Adrenal gland (tissue), 19 donors: ENCODE measurements at places on chromosomes 1 and 21. TPM values are rescaled to one million over a fixed set of nuclear protein-coding genes. Genes with fewer than 3 reads are reported as not detected.

Gene EDARADD
- 0.27 TPM for total RNA-seq

Gene DMBX1
- total RNA-seq, result not detected

Gene ETV3L
- not detected for total RNA-seq

Gene LCE3E
- not detected for total RNA-seq

DNA sequence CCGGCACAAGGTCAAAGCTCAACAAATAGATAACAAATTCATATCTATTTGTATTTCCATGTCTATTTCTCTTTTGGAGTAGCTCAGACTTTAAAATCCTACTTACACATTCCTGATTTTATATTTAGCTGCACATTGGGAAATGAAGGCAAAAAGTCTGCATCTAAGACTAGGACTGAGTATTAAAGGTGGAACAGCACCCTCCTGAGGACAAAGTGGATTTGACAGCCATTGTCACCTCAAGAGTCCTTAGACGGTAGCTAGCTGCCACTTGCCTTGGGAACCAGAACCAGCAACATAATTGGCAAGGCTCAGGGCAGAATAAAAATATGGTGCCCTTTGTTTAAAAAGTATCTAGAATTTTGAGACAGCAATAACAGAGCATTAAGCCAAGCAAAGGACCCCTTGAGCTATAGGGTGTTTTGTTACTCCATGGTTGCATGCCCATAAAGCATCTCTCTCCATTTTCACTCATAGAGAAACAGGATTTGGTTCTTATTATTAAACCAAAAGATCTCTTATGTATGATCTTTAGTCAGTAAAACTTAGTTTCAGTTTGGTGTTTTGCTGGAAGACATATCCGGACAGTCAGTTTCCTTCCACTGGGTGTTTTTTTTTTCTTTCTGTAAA is 30.0 kb upstream of the SGIP1 start:
- no peaks in the 10 kb centered on the region for H3K36me3 ChIP-seq
- no peak overlapping the region for H3K4me3 ChIP-seq
- H3K27me3 ChIP-seq, result no peaks in the 10 kb centered on the region

GRCh38 chr1:195195423-195196057 is 1412.7 kb downstream of the KCNT2 start:
- no peak overlapping the region for H3K27ac ChIP-seq
- H3K36me3 ChIP-seq, result no peaks in the 10 kb centered on the region
- H3K4me1 ChIP-seq, result no peaks in the 10 kb centered on the region
- no peaks in the 10 kb centered on the region for H3K27me3 ChIP-seq

- DNase-seq, result no peak
- H3K27ac ChIP-seq, result no peak overlapping the region
- no peaks in the 10 kb centered on the region for H3K27me3 ChIP-seq
- H3K36me3 ChIP-seq, result no peaks in the 10 kb centered on the region
- no peak overlapping the region for H3K4me3 ChIP-seq
- no peaks in the 10 kb centered on the region for H3K4me1 ChIP-seq
Observed at GRCh38 chr1:66637146-66637545, 103.2 kb downstream of the SGIP1 start.

DNA sequence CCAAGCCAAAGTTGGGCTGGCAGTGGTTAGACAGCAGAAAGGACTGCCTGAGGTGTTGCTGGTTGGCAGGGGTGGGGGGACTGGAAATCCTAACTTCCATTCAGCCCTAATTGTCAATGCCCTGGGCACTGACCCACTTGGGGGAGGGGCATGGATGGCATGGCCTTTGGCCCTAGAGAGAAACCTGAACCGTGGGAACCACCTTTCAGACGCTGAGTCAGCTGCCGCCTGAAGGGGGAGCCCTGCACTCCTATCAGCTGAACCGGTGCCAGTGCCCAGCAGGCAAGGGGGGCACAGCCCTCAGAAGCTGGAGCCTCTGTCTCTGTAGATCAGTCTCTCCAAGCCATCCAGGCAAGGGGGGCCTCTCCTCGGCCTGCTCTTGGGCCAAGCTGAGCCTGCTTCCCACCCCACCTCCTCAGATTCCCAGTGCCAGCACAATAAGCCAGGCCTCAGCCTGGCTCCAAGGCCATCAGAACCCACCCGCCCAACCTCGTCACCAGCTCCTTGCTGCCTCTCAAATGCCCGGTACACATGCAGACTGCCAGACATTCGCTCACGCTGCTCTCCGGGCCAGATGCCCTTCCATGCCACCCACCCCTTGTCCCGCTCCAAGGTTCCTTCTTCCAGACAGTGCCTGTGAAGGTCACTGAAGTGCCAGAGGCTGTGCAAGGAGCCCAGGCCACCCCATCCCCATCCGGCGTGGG is 11.6 kb downstream of the TINAGL1 start:
- H3K27ac ChIP-seq, result peak overlapping the region; percentile 81
- no peaks in the 10 kb centered on the region for H3K27me3 ChIP-seq
- no peak overlapping the region for H3K4me3 ChIP-seq
- DNase-seq, result peak; percentile 71
- no peaks in the 10 kb centered on the region for H3K36me3 ChIP-seq

DNA sequence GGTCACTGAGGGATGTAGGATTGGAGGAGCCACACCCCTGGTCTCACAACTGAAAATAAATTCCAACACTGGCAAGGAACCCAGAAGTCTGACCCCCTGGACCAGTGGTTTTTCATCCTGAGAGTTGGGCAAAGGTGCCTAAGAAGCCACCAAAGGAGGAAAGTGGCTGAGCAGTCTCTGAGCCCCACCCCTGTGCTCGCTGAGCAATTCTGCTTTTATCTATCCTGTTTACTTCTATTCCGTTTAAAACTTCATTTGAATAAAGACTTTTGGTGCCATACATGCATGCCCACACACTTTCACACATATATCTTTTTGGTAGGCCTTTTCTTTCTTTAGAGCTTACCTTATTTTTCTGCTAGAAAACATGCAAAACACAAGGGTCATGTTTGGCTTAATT is 13.9 kb upstream of the CD53 start:
- no peaks in the 10 kb centered on the region for H3K36me3 ChIP-seq
- no peaks in the 10 kb centered on the region for H3K4me1 ChIP-seq
- no peaks in the 10 kb centered on the region for H3K27me3 ChIP-seq
- no peak overlapping the region for H3K27ac ChIP-seq
- DNase-seq, result no peak

- H3K27me3 ChIP-seq, result no peaks in the 10 kb centered on the region
- no peaks in the 10 kb centered on the region for H3K4me1 ChIP-seq
- no peaks in the 10 kb centered on the region for H3K36me3 ChIP-seq
- no peak overlapping the region for H3K4me3 ChIP-seq
- no peak overlapping the region for H3K27ac ChIP-seq
Observed at GRCh38 chr1:206929524-206929923, 7.8 kb upstream of the FCMR start.

DNA sequence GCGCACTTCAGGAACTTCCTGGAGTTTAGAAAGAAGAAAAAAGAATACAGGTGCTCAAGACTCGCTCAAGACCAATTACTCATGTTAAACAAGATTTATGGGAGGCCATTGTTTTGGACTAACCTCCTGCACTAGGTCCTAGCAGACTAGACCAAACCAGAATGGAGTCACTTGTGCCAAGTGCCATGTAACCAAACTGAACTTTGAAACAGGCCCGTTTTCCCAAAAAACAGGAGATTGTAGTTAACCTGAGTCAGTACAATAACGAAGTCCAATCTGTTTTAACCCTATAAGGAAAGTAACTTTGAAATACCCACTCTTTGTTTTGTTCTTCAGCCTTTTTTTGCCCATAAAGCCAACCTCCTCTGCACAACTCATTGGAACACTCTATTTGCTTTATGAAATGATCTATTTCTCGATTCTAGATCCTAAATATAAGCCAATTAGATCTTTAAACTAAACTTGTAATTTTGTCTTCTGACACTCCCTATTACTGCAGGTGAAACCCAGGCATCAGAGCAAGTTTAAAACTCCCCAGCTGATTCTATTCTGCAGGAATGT is 695 bp upstream of the NTPCR start:
- H3K4me1 ChIP-seq, result peaks cover 15% of the 10 kb centered on the region
- H3K27ac ChIP-seq, result peak overlapping the region; percentile 19

- peak; percentile 57 for DNase-seq
- peaks cover 33% of the 10 kb centered on the region for H3K4me1 ChIP-seq
- peak overlapping the region; percentile 39 for H3K27ac ChIP-seq
- H3K4me3 ChIP-seq, result no peak overlapping the region
Observed at GRCh38 chr1:65260851-65261473, 48.4 kb upstream of the DNAJC6 start.

- DNase-seq, result no peak
- H3K27ac ChIP-seq, result no peak overlapping the region
- H3K4me1 ChIP-seq, result no peaks in the 10 kb centered on the region
- H3K27me3 ChIP-seq, result no peaks in the 10 kb centered on the region
- H3K4me3 ChIP-seq, result no peak overlapping the region
Observed at GRCh38 chr1:154241703-154242351, 21.1 kb downstream of the UBAP2L start.

GRCh38 chr1:116462722-116463121 is 89.7 kb downstream of the ATP1A1 start:
- H3K4me3 ChIP-seq, result no peak overlapping the region
- no peak overlapping the region for H3K27ac ChIP-seq
- no peak for DNase-seq
- H3K36me3 ChIP-seq, result no peaks in the 10 kb centered on the region
- H3K27me3 ChIP-seq, result no peaks in the 10 kb centered on the region

DNA sequence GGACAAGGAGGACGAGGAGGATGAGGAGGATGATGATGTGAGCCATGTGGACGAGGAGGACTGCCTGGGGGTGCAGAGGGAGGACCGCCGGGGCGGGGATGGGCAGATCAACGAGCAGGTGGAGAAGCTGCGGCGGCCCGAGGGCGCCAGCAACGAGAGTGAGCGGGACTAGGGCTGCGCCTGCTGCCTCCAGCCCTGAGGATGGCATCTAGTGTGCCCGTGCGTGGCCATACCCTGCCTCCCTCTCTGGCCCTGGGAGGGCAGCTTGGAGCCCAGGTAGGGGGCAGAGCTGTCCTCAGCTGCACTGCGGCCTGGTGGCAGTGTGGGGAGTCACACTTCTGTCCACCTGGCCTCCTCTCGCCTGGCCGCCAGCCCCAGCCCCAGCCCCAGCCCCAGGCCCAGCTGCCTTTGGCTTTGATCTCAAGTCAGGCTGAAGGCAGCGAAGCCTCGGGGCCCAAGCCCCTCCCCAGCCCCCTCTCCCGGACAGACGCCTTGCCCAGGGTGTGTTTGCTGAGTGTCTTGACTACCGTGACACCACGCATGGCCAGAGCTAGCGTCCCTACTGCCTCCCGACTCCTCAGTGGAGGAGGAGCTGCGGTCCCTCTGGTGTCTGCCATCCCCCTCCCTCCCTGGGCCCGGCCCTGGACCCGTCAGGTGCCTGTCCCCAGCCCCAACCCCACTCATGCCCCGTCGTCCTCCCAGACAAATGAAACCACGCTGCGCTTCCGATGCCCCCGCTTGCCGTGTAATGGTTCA is 155.2 kb downstream of the PEX14 start:
- no peak for DNase-seq
- H3K4me3 ChIP-seq, result no peak overlapping the region
- no peak overlapping the region for H3K27ac ChIP-seq
- H3K27me3 ChIP-seq, result no peaks in the 10 kb centered on the region
- no peaks in the 10 kb centered on the region for H3K4me1 ChIP-seq

GRCh38 chr21:28696844-28697410 is 295.8 kb downstream of the LTN1 start:
- DNase-seq, result no peak
- H3K27ac ChIP-seq, result no peak overlapping the region
- H3K27me3 ChIP-seq, result no peaks in the 10 kb centered on the region
